ENCODE measurements at places on chromosomes 2 and 18. TPM values are rescaled to one million over a fixed set of nuclear protein-coding genes. Genes with fewer than 3 reads are reported as not detected.

The ANKRD30BL gene
- total RNA-seq, result not detected

The CXCR1 gene
- 0.50 TPM for total RNA-seq

The FABP1 gene
- total RNA-seq, result not detected

The SCYGR4 gene
- not detected for total RNA-seq

GRCh38 chr2:103361712-103362111 lies 599.9 kb downstream of the TMEM182 start:
- no peak for DNase-seq

GRCh38 chr2:219126555-219126954 lies 34.1 kb downstream of the NHEJ1 start:
- DNase-seq, result no peak

- no peak for DNase-seq
Measured at GRCh38 chr2:234797566-234798250, 154.1 kb upstream of the SH3BP4 start.

DNA sequence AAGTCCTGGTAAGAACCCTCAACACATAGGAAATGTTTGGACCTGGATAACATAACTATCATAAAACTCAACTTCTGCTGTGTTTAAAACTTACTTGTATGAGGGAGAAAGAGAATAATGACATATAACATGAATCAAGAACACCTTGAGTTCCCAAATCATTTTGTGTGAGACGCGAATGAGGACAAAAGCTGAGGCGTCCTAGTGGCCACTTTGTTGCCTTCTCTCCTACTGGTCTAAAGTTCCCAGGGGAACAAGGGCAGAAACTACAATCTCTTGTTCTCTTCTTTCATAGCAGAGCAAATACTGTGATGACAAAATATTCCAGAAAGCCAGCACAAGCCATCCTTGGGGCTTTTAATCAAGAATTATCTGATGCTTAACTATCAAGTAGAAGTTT lies 8.3 kb upstream of the LCT start:
- no peak for DNase-seq

DNA sequence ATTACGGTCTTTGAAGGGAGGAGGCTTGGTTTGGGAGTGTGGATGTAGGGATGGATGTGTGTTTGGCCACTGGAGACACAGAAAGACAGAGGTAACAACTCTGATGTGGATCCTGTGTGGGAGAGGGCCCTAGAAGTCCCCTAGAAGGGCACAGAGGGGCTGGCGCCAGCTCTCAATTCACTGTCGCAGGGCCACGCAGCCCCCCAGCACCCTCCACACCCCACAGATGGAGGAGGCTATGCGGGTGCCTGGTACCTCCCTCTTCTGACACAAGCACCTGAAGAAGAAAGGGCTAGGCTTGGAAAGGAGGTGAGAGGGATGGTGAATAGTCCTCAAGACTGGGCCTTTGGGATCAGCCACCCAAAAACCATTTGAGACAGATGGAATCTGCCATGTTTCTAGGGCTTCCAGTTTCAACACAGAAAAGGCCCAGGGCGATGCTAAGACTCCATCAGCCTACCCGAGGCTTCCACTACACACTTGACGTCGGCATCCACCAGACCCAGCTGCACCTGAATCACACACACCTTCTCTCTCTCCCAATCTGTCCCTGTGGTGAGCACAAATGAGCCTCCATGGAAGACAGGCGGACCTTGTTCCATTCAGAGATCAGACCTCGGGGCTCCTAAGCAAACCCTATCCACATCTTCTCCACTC lies 413.5 kb upstream of the HS6ST1 start:
- DNase-seq, result no peak

DNA sequence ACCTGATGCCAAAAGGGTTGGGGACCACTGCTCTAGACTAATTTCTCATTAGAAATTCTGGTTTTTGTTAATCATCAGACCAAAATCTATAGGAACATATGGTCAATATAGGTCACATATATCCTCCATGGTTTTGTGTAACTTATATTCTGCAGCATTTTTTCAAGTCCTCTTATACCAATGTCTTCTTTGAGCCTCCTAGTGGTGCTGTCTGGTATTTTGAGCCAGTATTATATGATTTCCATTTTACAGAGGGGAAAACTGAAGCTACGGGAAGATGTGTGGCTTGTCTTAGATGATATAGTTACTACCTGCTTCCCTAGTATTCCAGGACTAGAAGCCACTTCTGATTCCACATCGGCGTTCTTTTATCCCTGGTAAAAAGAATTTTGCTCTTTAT lies 13.8 kb downstream of the MAPK4 start:
- no peak for DNase-seq

DNA sequence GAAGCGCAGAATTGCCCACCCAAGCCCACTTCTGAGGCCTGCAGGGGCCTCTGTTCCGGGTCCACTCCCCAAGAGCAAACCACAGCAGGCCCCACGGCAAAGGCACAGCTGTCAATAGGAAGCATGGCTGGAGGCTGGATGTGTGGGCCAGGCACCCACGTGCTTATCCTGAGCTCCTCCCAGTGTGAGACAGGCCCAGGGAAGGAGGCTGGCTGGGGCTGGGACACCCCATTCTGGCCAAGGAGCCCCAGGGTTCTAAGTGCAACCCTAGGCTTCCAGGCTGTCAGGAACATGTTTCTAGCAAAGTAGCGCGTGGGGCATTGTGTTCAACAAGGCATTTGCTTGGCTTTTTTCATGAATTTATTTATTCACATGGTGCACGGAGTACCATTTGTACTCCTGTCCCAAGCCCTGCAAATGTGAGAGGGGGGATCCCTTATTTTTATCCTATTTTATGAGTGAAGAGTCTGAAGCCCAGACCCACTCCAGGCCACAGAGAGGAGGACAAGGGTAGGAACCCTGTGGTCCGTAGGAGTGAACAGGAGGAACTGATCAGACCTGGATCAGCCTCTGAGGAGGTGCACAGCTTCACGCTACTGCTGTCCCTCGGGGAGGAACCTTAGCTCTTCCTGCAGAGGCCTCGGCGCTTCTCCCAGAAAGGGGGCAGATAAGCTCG lies 6.1 kb upstream of the RAB17 start:
- no peak for DNase-seq
